ENCODE measurements at places on chromosomes 1 and 21. TPM values are rescaled to one million over a fixed set of nuclear protein-coding genes. Genes with fewer than 3 reads are reported as not detected.

The TMEM81 gene
- 1.4 TPM for total RNA-seq

DNA sequence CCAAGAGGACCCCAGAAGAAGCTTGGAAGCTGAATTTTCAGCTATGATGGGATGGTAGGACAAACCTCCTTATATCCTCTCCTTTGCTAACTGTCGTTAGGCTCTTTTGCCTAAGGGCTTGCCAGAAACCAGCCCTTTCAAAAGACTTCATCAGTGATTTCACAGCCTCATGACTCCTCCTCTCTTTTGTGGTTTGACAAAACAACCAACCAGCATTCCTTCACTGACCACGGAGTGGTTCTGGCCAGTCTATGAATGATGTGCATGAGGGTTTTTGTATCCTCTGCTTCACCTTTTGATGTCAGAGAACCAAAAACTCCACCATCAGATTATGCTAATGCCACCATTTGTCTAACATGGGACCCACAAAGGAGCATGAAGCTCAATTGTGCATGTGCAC is 116.9 kb upstream of the COA6 start:
- no peak overlapping the region for H3K27ac ChIP-seq
- H3K4me3 ChIP-seq: no peak overlapping the region
- H3K27me3 ChIP-seq: no peaks in the 10 kb centered on the region
- DNase-seq: no peak

The OR2T29 gene
- not detected for total RNA-seq

GRCh38 chr1:29912425-29912824 is 676.1 kb downstream of the PTPRU start:
- H3K27me3 ChIP-seq: no peaks in the 10 kb centered on the region
- no peak overlapping the region for H3K4me3 ChIP-seq
- H3K4me1 ChIP-seq: no peaks in the 10 kb centered on the region
- DNase-seq: no peak

DNA sequence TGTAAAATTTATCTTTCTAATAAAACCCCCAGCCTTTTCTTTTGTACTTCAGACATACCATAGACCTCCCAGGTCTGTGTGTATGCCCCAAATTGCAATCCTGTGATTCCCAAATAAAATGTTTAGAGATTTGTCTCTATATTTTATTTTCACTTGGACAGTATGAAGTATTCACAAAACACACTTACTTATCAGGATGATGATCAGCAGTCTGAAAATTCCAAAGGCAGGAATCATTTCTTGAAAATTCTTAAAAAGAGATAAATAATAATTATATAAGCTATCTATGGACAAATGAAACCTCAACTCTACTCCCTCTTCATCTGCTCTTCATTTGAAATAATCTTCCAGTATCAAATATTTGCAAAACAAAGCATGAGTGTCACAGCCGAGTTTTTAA is 11.6 kb upstream of the GJA9 start:
- no peaks in the 10 kb centered on the region for H3K36me3 ChIP-seq
- H3K4me1 ChIP-seq: no peaks in the 10 kb centered on the region
- H3K27ac ChIP-seq: no peak overlapping the region
- no peak overlapping the region for H3K4me3 ChIP-seq
- no peaks in the 10 kb centered on the region for H3K27me3 ChIP-seq

DNA sequence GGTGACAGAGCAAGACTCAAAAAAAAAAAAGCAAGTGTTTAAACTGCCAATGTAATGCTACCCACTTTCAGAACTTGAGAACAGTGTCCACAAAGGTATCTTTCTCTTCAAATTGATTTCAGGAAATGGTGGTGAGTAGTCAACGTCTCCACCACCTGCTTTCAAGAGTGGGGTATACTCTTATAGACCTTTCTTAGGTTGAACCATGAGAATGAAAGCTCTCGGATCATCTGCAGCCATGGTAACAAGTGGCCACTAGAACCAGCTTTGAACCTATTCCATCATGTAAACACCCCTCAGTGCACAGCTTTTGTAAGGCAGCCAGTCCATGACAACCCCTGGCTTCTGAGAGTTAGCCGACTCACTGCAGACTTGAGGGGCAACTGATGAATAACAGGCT is 107.4 kb downstream of the NTPCR start:
- no peak for DNase-seq
- no peaks in the 10 kb centered on the region for H3K27me3 ChIP-seq
- H3K4me1 ChIP-seq: no peaks in the 10 kb centered on the region
- no peak overlapping the region for H3K4me3 ChIP-seq
- no peak overlapping the region for H3K27ac ChIP-seq

DNA sequence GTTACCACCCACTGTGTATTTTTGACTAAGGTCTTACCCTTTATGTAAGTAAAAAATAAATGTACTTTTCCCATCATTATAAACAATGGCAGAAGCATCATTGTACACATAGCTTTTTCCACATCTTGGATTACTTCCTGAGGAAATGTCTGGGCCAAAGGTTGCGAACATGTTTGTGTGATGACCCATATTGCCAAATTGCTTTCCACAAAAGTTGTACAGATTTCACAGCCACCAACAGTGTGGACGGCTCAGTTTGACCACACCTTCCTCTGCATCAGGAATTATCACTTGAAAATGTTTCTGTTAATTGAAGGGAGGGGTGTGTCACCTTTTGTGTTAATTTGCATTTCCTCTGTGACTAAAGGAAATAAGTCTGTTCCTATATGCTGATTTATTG is 25.7 kb downstream of the AKNAD1 start:
- H3K4me1 ChIP-seq: peaks cover 9% of the 10 kb centered on the region
- no peak for DNase-seq
- no peaks in the 10 kb centered on the region for H3K36me3 ChIP-seq
- H3K27ac ChIP-seq: no peak overlapping the region
- no peak overlapping the region for H3K4me3 ChIP-seq

- H3K27ac ChIP-seq: no peak overlapping the region
- no peaks in the 10 kb centered on the region for H3K27me3 ChIP-seq
- no peaks in the 10 kb centered on the region for H3K4me1 ChIP-seq
- DNase-seq: no peak
- H3K36me3 ChIP-seq: no peaks in the 10 kb centered on the region
These were observed 352.0 kb downstream of the USH2A start for GRCh38 chr1:216071262-216071661.

DNA sequence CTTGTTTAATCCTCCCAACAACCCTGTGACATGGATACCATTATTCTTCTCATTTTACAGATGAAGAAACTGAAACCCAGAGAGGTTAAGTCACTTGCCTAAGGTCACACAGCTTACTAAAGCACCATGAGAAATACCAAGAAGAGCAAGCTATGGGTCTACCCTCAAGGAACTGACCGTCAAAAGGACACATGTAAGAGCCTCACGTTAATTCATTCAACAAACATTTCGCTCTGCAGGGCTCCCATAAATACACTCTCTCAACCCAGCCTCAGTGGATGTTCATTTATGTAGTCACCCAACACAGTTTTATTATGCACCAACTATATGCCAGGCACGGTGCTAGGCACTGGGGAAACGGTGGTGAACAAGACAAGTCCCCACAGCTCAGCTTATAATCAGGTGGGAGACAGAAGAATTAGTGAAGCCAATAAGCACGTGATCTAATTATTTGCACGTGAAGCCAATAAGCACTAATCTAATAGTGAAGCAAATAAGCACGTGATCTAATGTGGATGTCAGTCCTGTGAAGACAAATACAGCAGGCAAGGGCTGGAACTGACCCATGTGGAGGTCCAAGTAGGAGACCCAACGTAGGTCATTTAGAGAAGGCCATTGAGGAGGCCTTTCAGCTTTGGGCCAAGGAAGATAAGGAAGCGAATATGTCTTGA is 52.1 kb upstream of the ZBTB40 start:
- DNase-seq: no peak
- no peaks in the 10 kb centered on the region for H3K27me3 ChIP-seq
- H3K27ac ChIP-seq: no peak overlapping the region
- H3K4me1 ChIP-seq: no peaks in the 10 kb centered on the region
- H3K4me3 ChIP-seq: no peak overlapping the region
- no peaks in the 10 kb centered on the region for H3K36me3 ChIP-seq

The IFI44 gene
- 10.0 TPM for total RNA-seq

- no peaks in the 10 kb centered on the region for H3K36me3 ChIP-seq
- H3K4me1 ChIP-seq: no peaks in the 10 kb centered on the region
- H3K27ac ChIP-seq: no peak overlapping the region
- H3K27me3 ChIP-seq: no peaks in the 10 kb centered on the region
- H3K4me3 ChIP-seq: no peak overlapping the region
- DNase-seq: peak; percentile 54
These were observed 63.2 kb upstream of the TMEM51 start for GRCh38 chr1:15090373-15090772.

The DIRAS3 gene
- total RNA-seq: 6.4 TPM

Data from right lobe of liver (tissue), 6 donors.